ENCODE measurements at places on chromosomes 3 and 15.

DNA sequence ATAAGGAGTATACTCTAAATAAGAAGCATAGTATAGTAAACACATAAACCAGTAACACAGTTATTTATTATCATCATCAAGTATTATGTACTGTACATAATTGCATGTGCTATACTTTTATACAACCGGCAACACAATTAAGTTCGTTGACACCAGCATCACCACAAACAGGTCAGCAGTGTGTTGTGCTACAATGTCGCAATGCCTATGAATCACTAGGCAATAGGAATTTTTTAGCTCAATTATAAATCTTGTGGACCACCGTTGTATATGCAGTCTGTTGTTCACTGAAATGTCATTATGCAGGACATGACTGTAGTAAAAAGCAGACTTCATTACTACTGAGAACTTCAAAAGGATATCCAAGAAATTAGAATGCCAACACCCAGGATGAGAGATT, 177.0 kb downstream of the PDCD6IP start:
- DNase-seq: no peak

DNA sequence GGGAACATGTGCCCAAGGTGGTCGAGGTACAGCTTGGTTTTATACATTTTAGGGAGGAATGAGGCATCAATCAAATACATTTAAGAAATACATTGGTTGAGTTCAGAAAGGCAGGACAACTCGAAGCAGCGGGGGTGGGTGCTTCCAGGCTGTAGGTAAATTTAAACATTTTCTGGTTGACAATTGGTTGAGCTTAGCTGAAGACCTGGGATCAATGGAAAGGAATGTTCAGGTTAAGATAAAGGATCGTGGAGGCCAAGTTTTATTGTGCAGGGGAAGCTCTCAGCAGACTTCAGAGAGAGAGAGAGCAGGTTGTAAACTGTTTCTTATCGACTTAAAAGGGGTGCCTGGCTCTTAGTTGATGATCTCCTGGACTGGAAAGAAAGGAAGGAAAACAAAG, 11.3 kb downstream of the CPN2 start:
- DNase-seq: no peak

DNA sequence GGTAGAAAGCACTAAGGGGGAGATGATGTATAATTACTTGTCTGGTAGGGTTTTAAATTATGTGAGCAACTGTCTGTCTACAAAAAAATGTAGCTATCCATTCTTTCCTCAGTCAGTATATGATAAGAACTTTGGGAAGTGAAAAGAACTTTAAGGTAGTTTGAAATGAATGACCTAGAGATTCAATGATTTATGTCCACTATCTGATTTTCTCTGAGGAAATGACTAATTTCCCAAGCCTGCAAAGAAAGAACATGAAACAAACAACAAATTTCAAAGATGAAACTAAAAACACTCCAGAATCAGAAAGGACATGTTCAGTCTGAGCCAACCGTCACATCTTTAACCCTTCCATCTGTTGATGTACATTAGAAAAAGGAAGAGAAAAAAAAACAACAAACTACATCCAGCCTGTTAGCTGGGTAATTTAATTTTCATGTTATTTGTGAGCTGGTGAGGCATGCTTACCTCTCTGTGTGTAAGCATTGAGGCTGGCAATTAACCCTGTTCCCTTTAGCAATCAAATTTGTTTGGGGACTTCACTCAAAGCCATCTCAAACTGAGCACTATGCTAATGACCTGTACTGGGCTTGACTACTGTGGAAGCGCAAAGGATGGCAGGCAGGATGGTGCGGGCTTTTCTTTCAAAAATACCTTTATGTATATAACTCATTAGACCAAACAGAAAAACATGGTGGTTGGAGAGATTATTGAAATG, 220.1 kb downstream of the TUSC7 start:
- DNase-seq: no peak

DNA sequence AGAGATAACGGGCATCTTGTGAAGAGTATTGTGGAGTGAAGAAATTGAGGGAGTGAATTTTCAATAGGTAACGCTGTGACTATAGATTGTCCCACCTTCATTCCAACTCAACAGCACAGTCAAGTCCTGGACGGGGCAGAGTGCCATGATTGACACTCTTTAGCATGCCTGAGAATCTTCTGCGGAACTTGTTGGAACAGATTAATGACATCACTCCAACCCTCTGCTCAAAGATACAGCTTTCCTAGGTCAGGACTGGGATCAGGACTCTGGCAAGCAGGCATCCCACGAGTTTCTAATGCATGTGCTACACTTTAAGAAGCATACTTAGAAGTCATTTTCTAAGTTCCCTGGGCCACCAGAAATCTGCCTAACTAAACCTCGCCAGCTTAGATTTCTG, 267.6 kb upstream of the CFAP20DC start:
- DNase-seq: no peak

- no peak for DNase-seq
Observed at GRCh38 chr3:37737134-37737533, 124.5 kb upstream of the CTDSPL start.

- DNase-seq: no peak
Observed at GRCh38 chr3:30945291-30945690, 50.8 kb upstream of the GADL1 start.

DNA sequence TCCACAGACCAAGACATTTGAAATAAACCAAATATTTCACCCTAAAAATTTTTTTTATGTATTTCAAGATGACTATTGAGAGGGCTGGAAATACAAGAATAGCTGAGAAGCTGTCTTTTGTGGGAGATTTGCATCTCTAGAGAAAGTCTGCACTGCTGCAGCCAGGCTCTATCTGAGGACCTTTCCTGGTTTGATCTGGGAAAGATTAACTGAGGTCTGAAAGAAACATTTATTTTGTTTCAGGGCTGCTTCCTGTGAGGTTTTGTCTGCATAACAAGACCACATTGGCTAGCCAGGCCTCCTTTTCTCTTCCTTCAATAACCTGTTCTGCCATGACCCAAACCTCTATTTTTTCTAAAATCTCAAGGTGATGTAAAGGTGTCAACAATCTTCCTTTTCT, 117.5 kb upstream of the ARHGEF26 start:
- DNase-seq: no peak

DNA sequence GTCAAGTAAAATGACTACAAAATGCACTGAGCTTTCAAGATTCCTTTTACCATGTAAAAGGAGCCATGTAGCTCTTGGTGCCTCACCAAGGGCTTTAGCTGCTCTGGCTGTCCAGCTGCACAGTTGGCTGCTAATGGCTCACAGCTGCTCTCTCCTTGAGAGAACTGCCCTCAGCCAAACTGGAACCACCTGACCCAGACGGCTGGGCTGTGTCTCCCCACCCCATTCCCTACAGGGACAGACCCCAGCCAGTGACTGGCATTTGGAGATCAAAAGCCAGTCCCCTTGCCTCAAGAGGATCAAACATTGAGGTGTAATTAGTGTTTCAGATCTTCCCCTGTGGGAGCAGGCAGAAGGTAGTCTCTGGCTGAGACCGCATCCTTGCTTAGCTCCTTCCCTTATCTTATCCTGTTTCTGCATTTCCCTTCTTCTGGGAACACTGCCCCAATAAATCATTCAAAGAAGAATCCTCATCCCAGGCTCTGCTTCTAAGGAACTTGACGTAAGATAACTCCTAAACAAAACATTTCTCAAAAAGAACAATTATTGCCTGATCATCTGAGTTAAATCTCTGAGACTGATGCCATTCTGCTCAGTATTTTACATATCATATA, 28.6 kb upstream of the UBE2E2 start:
- no peak for DNase-seq

- no peak for DNase-seq
Observed at GRCh38 chr3:49519916-49520385, 34.3 kb upstream of the BSN start.

DNA sequence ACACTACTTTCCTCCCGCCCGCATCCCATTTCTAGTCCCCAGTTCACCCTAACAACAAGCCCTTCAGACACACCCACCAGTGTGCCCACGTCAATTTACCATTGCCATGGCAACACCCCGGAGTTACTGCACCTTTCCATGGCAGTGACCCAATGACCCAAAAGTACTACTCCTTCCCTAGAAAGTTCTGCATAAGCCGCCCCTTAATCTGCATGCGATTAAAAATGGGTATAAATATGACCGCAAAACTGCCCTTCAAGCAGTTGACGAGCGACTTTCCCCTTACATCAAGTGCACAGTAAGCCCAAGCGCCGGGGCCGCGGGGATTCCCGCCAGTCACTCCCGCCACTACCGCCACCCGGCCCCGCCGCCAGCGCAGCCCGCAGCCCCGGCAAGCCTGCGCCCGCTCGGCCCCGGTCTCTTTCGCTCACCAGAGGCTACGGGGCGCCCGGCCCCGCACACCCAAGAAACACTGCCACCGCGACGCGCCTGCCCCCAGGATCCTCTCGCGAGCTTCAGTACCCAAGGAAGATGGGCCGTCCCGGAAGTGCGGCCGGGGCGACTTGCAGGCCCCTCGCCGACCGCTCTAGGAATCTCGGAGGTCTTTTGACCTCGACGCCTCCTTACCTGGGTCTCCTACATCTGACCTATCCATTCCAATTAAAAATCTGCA, 27.2 kb upstream of the ZNF502 start:
- peak; percentile 73 for DNase-seq

DNA sequence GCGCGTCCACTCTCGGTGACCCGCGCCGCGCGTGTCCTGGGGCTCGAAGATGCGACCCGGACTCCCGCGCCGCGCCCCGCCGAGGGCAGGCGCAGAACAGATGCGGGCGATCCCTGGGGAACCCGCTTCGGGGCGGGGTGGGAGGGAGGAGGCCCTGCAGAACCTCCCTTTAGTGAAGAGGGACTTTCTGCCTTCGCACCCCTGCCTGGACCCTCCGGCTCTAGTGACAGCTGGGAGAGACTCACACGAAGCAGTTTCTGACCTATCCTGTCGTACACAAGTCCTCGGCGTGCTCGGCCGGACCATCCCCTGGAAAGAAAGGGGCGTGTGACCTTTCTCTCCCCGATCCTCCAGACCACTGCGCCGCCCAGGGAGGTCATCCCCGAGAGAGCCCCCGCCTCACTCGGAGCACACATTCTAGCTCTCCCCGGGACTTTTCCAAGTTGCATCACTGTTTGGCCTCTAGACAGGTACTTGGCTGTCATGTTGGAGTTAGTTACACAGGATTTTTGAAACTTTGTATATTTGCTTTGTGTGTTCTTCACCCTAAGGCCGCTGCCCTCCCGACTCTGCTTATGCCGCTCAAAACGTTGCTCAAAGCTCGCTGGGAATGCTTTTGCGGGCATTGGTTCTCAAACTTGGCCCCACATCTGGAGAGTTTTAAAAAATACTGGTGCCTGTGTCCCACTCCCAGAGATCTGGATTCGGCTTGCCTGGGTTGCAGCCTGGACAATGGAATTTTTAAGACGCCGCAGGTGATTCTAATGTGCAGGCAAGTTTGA, 582 bp downstream of the CGNL1 start:
- DNase-seq: no peak

- DNase-seq: no peak
Observed at GRCh38 chr3:54960082-54960481, 32.2 kb upstream of the LRTM1 start.

- peak; percentile 23 for DNase-seq
Observed at GRCh38 chr15:38129531-38130204, 123.0 kb upstream of the SPRED1 start.

DNA sequence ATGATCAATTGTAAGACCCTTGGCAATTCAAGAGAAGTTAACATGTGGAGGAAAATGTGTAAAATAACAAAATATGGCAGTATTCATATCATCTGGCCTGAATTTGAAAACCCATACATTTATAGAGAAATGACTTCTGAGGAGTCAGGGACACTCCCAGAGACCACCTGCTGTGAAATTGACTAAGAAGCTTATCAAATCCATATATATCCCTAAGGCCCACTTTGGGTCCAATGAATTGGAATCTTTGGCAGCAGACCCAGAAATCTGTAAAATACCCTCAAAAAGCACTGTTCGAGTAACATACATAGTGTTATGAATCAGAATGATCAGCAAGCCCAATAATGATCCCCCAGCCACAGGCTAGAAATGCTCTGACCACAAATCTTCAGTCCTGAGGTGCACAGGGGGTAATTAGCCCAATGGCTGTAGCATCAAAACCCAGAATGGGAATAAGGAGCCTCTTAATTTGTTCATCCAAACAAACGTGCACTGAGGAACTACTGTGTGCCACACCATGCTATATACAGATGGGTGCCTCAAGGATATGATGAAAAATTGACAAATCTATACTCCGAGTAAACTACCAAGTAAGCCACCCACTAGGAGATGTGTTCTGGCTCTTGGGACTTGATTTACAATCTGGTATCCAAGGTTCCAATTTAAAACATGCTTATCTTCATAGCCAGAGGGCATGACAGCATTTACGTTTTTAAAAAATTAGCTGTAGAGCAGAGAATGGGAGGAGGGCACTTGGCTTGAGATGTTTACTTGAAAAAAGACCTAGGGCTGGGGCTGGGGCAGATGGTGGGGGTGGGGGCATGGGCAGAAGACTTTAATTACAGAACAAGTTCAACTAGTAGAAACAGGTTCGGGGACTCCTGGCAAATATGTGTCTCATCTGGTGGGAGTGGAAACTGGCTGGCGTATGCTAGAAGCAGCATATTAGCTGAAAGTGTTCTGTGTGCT, 9.1 kb upstream of the ARHGEF3 start:
- DNase-seq: no peak

GRCh38 chr3:17642474-17642873, 100.0 kb downstream of the TBC1D5 start:
- no peak for DNase-seq

GRCh38 chr3:67524046-67524445, 130.4 kb downstream of the SUCLG2 start:
- DNase-seq: no peak

- no peak for DNase-seq
Observed at GRCh38 chr3:167718582-167718981, 16.1 kb downstream of the PDCD10 start.

GRCh38 chr3:182606905-182607504, 186.3 kb upstream of the ATP11B start:
- no peak for DNase-seq

DNA sequence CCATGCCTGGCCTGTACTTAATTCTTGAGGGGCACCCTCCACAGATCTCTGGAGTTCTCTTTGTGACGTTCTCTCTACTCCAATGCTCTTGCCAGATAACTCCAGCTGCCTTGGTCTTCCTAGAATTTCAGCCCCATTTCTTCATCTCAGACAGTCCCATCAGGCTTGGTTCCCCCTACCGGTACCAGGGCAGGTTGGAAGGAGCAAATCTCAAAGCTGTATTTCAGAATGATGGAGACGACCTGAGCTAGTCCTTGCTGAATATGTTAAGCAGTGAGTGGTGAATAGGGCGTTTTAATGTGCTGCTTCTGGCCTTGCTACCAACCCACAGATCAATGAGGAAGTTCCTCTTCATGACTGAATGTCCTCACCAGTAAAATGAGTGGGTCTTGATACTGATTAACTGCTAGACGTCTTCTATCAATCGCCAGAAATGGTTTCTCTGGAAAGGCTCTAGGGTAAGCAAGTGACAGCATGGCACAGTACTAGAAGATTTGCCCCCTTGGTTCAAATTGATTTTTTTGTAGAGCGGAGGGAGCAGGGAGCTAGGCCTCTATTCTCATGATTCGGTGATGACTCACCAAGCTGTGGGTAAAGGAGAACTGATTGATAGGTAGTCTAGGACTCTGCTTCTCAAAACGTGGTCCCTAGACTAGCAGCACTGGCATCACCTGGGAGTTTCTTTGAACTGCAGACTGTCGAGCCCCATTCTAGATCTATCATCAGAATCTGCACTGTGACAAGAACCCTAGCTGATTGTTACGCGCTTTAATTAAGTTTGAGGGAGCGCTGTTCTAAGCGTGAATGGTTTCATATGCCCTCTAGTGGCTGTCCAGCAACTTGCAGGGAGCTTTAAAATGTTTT, 67.8 kb downstream of the UBP1 start:
- DNase-seq: peak; percentile 11

GRCh38 chr15:70166506-70167087, 68.9 kb upstream of the TLE3 start:
- DNase-seq: no peak

- no peak for DNase-seq
Observed at GRCh38 chr3:61252836-61253235, 1.6 kb upstream of the FHIT start.
